ENCODE measurements at places on chromosomes 13 and 19.
A peak's percentile ranks its signal among the peaks of the same experiment; 100 is the strongest.

DNA sequence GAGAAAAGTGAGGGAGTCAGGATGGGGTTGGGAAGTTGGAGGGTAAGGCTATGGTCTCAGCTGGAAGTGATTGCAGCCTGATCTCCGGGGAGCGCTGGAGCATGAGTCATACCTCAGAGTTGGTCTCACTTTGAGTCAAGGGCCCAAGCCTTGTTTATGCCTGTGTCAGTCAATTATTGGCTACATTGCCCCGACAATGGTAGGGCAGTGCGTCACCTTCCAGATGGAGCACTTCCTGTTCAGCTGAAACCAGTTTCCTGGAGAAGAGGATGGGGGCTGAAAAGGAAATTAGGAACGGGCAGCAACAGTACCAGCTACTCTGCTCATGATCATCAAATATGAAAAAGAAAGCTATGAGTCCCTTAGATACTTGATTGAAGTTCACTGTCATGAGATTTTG is 60.4 kb downstream of the ADGRE1 start:
- peak; percentile 5 for DNase-seq

DNA sequence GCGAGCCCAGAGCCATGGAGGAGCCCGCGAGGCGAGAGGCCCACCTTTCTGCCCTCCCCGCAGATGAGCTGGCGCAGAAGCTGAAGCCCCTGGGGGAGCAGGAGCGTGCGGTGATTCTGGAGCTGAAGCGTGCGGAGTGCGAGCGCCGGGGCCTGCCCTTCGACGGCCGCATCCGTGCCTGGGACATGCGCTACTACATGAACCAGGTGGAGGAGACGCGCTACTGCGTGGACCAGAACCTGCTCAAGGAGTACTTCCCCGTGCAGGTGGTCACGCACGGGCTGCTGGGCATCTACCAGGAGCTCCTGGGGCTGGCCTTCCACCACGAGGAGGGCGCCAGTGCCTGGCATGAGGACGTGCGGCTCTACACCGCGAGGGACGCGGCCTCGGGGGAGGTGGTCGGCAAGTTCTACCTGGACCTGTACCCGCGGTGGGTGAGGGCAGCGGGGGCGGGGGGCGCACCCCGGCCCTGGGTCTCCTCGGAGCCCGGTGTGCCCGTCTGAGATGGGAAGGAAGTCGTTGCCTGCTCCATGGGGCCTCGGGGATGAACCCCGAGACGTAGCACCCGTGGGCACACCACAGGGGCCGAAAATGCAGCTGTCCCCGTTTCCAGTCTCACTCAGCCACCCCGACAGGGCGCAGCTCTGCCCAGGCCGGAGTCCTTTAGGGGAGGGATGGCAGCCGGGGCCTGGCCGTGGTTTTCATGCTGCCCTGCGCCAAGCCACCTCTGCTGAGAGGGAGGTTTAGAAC is 12.1 kb upstream of the ZNF554 start:
- no peak for DNase-seq

- DNase-seq = no peak
Observed at GRCh38 chr13:25846222-25846984, 205.4 kb downstream of the SHISA2 start.

- no peak for DNase-seq
Observed at GRCh38 chr13:43895940-43896339, 16.2 kb downstream of the LACC1 start.

DNA sequence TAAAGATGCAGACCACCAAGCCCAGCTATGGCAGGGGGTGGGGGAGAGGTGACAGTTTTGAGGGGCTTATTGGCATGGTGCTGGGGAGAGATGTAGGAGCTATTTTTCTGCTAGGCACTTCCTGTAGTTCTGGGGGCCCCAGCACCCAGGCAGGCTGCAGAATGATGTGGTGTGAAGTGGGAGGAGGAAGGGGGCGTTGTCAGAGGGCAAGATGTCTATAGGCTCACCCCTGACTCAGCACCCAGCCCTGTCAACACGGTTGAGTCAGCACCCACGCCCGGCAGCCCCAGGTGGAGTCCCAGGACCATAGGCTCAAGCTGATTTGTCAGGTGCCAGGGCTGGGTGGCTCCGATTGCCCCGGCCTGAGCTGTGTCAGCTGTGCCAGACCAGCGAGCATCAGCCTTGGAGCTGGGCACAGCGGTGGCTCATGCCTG is 5.8 kb downstream of the KLF2 start:
- DNase-seq = peak; percentile 90
